ENCODE measurements at places on chromosomes 6 and 20.

- no peak for DNase-seq
Measured at GRCh38 chr20:31719644-31720485, 2.8 kb downstream of the BCL2L1 start.

- no peak for DNase-seq
Measured at GRCh38 chr6:15518057-15518456, 144.8 kb downstream of the DTNBP1 start.

- peak; percentile 25 for DNase-seq
Measured at GRCh38 chr20:5160882-5161281, 34.1 kb downstream of the CDS2 start.

DNA sequence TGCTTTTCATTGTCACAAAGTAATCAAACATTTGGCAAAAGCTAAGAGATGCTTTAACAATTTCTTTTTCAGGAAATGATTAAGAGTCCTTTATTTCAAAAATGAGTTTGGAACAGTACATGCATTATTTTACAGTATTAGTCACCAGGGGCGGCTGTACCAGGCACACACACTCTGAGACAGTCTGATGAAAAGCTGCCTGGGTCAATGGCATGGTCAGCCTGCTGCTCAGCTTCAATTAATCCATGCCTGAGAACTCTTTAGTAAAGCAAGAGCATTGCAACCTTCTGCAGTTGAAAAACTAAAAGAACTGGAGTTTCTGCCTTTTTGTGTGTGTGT lies 105.5 kb downstream of the TULP4 start:
- DNase-seq: no peak

DNA sequence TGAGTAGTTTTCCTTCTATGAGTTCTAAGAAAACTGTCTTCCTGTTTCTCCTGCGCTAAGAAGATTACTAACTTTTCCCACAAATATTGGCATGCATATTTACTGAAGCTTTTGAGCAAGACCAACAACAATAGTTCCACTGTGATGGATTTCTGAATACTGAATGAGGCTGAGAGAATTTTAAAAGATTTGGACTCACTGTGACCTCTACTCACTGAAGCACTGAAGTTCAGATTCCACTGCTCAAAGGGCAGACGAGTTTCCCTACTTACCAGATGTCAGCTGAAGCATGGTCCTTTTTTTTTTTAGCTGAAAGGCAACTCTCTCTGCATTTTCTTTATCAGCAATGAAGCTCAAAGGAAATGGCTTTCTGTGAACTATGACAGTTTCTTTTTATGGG lies 718.5 kb downstream of the RFPL4B start:
- DNase-seq: no peak

Measured in AML-193 (cell line).